ENCODE measurements at places on chromosomes 2 and 18. TPM values are rescaled to one million over a fixed set of nuclear protein-coding genes. Genes with fewer than 3 reads are reported as not detected.

DNA sequence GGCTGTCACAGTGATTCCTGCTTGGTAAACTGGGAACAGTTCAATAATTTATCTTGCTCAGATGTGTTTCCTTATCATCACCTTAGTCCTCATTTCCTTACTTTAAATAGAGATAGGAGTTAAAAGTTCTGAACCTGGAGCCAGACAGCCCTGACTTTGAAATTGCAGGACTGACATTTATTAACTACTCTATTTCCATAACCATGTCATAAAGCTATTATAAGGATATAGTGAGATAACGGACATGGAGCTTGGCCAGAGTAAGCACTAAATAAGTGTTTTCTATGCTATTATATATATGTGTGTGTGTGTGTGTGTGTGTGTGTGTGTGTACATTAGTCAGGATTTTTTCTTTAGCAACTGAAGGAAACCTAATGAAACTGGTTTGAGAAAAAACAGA is 13.1 kb downstream of the NT5DC4 start:
- DNase-seq = no peak

- DNase-seq = no peak
These were observed 62.2 kb downstream of the PPP4R1 start for GRCh38 chr18:9552191-9552590.

DNA sequence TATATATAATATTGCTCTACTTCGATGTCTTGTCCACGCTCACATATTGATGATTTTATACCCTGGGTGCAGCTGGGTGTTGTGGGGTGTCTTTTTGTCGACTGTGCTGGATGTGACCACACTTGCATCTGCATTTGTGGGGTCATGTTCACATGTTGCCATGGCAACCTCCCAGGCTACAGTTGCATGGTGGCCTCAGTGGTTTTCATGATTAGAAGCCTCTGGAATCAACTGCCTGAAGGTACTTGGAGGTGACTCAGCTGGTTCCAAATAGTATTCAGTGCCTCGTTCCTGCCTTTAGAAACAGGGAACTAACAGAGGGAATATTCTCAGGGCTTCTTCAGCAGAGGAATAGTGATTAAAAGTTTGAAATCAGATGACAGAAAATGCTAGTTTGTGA is 166.3 kb upstream of the NYAP2 start:
- peak; percentile 25 for DNase-seq

DNA sequence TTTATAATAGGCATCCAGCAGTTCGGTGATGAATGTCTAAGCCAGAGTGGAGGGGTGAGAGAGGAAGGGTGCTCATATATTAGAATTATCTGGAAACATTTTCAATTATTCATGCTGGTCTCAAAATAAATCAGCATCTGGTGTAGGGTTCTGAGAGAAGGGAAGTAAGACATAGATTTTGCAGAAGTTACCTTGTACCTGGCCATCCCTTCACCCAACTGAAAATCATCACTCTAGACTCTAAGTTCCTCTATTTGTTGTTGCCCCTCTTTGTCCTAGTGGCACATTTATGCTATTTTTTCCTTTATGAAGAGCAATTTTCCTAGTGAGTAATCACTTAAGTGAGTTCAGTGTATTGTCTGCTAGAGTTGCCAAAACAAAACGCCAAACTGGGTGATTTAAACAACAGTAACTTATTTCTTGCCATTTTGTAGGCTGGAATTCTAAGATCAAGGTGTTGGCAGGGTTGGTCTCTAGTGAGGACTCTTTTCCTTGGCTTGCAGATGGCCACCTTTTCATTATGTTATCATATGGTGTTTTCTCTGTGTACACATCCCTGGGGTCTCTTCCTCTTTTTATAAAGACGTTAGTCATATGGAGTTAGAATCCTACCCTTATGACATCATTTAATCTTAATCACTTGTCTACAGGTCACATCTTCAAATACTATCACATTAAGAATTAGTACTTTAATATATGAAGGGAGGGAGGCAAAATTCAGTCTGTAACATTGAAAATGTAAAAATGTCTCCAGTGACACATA is 129.9 kb upstream of the KLHL14 start:
- DNase-seq = no peak

- DNase-seq = no peak
These were observed 218.2 kb downstream of the SNTG2 start for GRCh38 chr2:1168846-1169245.

GRCh38 chr2:7516484-7517063 is 599.4 kb downstream of the RNF144A start:
- no peak for DNase-seq

DNA sequence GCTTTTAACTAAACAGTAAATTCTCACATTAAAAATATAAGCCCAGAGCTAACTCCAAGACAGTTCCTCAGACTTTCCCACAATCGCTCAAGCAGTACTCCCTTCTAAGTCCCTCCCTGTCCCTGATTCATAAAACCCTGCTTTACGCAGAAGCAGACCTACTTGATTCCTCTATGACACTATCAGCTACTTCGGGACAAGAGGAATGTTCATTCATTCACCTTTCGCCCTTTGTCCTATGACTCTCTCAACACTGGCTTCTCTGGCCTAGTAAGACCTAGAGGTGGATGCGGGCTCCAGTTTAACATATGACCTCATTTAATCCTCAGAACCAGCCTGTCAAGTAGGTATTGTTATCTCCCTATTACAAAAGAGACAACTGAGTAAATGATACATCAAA is 10.2 kb downstream of the LPIN2 start:
- DNase-seq = no peak

DNA sequence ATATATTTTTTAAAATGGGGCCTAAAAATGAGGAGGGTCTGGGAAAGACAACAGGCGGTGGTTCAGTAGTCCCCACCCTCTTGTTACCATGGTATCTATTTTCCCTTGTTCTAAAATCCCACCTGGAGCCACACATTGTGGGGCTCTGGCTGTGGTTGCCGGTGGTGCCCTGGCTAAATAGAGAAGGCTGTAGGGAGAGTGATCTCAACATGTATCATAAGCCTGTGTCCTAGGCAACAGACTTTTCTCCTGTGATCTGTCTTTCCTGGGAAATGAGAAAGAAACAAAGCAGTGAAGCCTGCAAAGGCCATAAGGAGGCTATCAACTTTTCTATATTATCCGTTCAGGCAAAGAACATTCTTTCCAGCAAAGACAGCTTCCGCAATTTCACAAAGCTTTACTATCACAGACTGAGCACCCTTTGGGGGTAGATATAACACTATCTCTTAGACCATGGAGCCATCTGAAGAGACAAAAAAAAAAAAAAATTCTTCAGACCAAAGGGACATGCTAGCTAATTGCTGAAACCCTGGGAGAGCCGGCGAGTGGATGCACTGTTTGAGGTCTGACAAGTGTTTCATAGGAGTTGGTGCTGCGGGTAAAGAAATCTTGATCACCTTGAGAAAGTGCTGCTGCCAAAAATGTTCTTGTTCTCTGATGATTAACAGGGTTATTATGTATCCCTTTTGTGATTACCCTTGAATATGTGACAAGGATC is 879.2 kb upstream of the DDX18 start:
- no peak for DNase-seq

- DNase-seq = no peak
These were observed 498.2 kb upstream of the TCF4 start for GRCh38 chr18:56086176-56086575.

DNA sequence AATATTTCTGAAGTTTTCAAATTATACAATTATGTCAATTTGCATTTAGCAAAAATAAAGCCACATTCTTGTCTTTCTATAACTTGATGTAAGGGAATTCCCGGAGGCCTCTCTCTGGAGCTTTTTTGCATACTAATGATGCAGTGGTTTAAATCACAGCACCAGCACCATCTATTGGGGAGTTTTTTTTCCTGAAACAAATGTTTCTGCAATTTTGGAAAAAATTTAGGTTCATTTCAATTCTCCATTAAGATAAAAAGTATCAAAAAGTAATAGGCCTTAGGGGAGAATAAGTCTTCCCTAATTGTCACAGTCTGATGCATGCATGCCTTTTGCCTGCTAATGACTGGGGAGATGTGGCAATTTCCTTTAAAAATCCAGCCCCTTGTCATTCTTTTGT is 13.5 kb downstream of the CBLN2 start:
- DNase-seq = peak; percentile 9

The ANKRD30B gene
- not detected for total RNA-seq

The GAL3ST2 gene
- 0.17 TPM for total RNA-seq

The DNAH6 gene
- total RNA-seq = 1.6 TPM

The UGT1A8 gene
- total RNA-seq = 0.35 TPM

The CCDC121 gene
- 0.69 TPM for total RNA-seq

The TMEM37 gene
- 0.69 TPM for total RNA-seq

The CDH2 gene
- total RNA-seq = 106 TPM

The LRRTM1 gene
- total RNA-seq = not detected

The PLEK gene
- total RNA-seq = not detected

The KCNG3 gene
- total RNA-seq = not detected

Data from renal cortical epithelial cell (primary cell).